ENCODE measurements at places on chromosomes 1 and 21. TPM values are rescaled to one million over a fixed set of nuclear protein-coding genes. Genes with fewer than 3 reads are reported as not detected.

- H3K4me3 ChIP-seq = no peak overlapping the region
- no peak overlapping the region for H3K27ac ChIP-seq
- DNase-seq = no peak
- H3K4me1 ChIP-seq = peaks cover 41% of the 10 kb centered on the region
- peaks cover 26% of the 10 kb centered on the region for H3K36me3 ChIP-seq
Observed at GRCh38 chr1:244052728-244053312, 1.7 kb downstream of the ZBTB18 start.

DNA sequence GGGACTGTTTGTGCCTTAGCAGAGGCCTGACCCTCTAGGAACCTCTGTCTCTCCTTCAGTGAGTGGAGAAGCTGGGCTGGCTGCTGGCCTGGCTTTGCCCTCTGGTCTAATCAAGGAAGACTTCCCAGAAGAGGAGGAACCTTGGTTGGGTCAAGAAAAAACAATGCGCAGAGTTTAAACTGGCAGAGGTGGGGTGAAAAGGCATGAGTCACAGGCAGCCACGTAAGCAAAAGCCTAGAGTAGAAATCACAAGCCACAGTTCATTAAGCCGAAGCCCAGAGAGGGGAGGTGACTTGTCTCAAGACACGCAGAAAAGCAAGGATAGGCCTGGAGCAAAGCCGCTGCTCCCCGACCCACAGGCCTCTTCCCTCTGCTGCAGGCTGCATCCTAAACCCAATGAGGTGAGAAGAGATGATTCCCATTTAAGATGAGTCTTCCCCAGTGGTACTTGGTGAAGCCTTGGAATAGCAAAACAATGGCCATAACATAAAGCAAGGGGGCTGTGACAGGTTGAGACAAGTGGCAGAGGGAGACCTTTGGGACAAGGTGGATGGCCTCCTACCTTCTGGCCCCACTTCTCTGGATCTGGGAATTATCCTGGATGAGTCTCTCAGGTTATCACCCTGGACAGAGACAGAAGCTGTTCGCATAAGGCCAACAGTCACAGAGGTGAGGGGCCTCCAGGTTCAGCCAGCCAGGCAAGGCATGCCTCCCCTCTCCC is 7.7 kb downstream of the PDZK1IP1 start:
- no peak overlapping the region for H3K27ac ChIP-seq
- H3K27me3 ChIP-seq = peaks cover 70% of the 10 kb centered on the region
- no peaks in the 10 kb centered on the region for H3K4me1 ChIP-seq

- no peaks in the 10 kb centered on the region for H3K36me3 ChIP-seq
- no peaks in the 10 kb centered on the region for H3K27me3 ChIP-seq
- H3K27ac ChIP-seq = no peak overlapping the region
- no peaks in the 10 kb centered on the region for H3K4me1 ChIP-seq
- no peak for DNase-seq
Observed at GRCh38 chr1:172929006-172929405, 121.7 kb downstream of the TNFSF18 start.

DNA sequence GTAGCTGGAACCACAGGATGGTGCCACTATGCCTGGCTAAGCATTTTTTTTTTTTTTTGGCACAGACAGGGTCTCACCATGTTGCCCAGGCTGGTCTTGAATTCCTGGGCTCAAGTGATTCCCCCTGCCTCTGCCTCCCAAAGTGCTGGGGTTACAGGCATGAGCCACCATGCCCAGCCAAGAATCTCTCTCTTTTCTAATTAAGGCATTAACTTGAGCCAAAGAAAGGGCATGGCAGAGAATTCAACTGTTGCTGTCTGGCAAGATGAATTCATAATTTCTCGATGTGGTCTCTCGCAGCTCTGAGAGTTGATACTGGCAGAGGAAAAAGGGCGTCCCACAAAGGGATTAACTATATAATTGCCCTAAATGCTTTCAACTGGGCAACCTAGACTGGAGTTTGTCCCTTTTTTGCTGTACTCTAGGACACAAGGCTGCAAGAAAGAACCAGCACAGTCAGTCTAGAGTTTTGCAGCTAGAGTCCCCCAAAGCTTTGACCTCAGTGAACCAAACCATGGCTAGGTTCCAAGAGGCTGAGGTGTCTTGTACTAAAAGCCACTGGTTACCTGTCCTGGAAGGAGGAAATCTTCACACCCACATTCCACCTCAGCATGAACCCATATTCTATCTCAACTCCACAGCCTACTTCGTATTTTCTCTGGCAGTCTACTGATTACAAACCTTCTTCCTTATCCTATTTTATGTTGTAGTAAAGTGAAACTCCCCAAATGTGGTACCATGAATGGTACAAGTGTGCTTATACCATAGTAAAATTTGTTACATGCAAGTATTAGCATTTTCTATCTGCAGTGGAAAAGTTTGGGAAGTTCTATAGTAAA is 51.2 kb downstream of the OPTC start:
- no peaks in the 10 kb centered on the region for H3K27me3 ChIP-seq
- no peaks in the 10 kb centered on the region for H3K36me3 ChIP-seq
- H3K4me1 ChIP-seq = no peaks in the 10 kb centered on the region
- H3K4me3 ChIP-seq = no peak overlapping the region
- DNase-seq = no peak

- no peaks in the 10 kb centered on the region for H3K27me3 ChIP-seq
- no peak overlapping the region for H3K27ac ChIP-seq
- H3K4me1 ChIP-seq = no peaks in the 10 kb centered on the region
- H3K36me3 ChIP-seq = no peaks in the 10 kb centered on the region
- no peak for DNase-seq
Observed at GRCh38 chr1:72432645-72433267, 150.4 kb upstream of the NEGR1 start.

ARHGAP30 gene
- 290 TPM for total RNA-seq

COL11A1 gene
- not detected for total RNA-seq

Measured in T-cell (primary cell).